Activated T-helper 17 cell treated with anti-CD3 and anti-CD28 coated beads, Interleukin-2, amount 50 U/mL, for 72 hours (primary cell): ENCODE measurements at places on chromosomes 4 and X. TPM values are rescaled to one million over a fixed set of nuclear protein-coding genes. Genes with fewer than 3 reads are reported as not detected.

- ATAC-seq, result no peak
These were observed 106.8 kb downstream of the TENM3 start for GRCh38 chr4:182350041-182350440.

- no peak for ATAC-seq
These were observed 746.1 kb upstream of the EPHA5 start for GRCh38 chr4:66416425-66416824.

GRCh38 chr4:112793033-112793432 lies 156.1 kb downstream of the LARP7 start:
- no peak for ATAC-seq

The MAP7D2 gene
- 1.2 TPM for total RNA-seq

- no peak for ATAC-seq
These were observed 79.2 kb downstream of the TMEM164 start for GRCh38 chrX:110082161-110082560.

- no peak for ATAC-seq
These were observed 23.9 kb downstream of the SCD5 start for GRCh38 chr4:82774711-82775171.

The FGF5 gene
- not detected for total RNA-seq
